ENCODE measurements at places on chromosomes 3 and 15. TPM values are rescaled to one million over a fixed set of nuclear protein-coding genes. Genes with fewer than 3 reads are reported as not detected.

- H3K27me3 ChIP-seq: no peaks in the 10 kb centered on the region
- H3K27ac ChIP-seq: no peak within 1 kb of the TSS
- DNase-seq: no peak
- no peaks in the 10 kb centered on the region for H3K4me1 ChIP-seq
These were observed at the start of gene PLA2G4B for GRCh38 chr15:41838400-41838897. PLA2G4B (plus strand) TSS chr15:41838847; CDS start chr15:41838914, 67 bp downstream.

DNA sequence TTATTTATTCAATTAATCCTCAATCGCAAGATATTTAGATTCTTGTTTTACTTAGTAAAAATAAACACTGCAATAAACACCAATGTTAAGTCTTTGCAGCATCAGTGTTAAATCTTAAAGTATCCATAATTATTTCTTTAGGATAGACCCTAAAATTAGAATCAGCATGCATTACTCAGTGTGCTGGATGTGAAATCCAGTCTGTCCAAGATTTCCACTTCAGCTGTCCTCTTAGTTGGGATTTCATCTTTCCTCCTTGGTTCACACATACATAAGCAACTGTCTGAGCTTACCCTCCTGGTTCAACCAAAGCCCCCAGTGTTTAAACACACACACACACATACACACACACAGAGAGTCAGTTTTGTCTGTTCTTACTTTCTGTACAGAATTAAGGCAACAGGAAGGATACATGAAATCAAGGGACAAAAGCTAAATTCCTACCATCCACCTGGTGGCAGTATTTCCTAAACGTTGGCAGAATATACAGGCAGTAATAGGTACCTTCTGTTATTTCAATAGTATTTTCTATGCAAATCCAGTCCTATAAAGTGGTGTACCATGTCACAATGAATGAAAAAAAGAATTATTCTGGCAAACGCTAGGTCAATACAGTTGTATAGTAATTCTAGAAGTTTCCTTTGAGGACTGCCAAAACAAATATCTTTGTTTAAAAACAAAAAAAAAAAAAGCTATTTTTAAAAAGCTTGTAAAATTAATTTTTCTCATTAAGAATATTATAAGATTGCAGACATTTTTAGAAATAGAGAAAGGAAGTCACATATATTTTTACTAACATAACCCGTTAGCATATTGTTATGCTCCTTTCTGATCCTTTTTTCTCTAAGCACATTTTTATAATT lies 27.3 kb upstream of the DMXL2 start:
- no peak overlapping the region for H3K27ac ChIP-seq
- H3K36me3 ChIP-seq: no peaks in the 10 kb centered on the region

DNA sequence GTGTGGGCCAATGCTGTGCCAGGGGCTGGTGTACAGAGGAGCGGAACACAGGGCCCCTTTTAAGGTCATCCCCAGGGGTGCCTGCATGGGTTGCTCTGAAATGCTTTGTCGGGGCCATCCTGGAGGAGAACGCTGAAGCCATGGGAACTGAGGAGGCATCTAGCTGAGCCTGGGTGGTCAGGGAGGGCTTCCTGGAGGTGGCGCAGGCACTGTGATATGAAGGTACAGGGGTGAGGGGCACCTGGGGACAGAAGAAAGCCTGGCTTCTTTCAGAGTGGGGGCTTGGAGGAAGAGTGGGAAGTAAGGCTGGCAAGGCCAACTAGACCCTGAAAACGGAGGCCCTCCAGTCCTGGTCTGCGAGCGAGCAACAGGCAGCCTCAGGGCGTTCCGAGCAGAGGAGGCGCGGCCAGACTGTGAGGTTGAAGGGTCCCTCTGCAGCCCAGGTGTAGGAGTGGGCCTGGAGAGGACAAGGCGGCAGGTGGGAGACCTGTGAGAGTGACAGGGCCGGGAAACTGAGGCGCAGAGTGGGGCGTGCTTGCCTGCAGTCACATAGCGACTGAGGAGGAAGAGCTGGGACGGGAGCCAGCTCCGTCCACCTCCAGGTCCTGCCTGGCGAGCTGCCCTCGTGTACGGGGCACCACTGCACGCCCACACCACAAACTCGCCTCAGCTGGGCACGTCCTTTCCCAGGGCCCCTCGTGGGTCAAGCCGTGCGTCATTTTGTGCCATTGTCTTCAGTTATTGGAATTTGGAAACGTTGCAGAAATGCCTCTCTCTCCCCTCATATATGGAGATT lies 4.1 kb downstream of the FBLN2 start:
- peaks cover 9% of the 10 kb centered on the region for H3K27me3 ChIP-seq
- no peaks in the 10 kb centered on the region for H3K4me1 ChIP-seq
- H3K4me3 ChIP-seq: no peak overlapping the region
- no peak for DNase-seq
- no peak overlapping the region for H3K27ac ChIP-seq

- H3K36me3 ChIP-seq: no peaks in the 10 kb centered on the region
- H3K27ac ChIP-seq: peak overlapping the region; percentile 11
- H3K4me1 ChIP-seq: peaks cover 21% of the 10 kb centered on the region
- DNase-seq: peak; percentile 82
- no peak overlapping the region for H3K4me3 ChIP-seq
- no peaks in the 10 kb centered on the region for H3K27me3 ChIP-seq
These were observed 61.0 kb downstream of the OCA2 start for GRCh38 chr15:28037969-28038590.

DNA sequence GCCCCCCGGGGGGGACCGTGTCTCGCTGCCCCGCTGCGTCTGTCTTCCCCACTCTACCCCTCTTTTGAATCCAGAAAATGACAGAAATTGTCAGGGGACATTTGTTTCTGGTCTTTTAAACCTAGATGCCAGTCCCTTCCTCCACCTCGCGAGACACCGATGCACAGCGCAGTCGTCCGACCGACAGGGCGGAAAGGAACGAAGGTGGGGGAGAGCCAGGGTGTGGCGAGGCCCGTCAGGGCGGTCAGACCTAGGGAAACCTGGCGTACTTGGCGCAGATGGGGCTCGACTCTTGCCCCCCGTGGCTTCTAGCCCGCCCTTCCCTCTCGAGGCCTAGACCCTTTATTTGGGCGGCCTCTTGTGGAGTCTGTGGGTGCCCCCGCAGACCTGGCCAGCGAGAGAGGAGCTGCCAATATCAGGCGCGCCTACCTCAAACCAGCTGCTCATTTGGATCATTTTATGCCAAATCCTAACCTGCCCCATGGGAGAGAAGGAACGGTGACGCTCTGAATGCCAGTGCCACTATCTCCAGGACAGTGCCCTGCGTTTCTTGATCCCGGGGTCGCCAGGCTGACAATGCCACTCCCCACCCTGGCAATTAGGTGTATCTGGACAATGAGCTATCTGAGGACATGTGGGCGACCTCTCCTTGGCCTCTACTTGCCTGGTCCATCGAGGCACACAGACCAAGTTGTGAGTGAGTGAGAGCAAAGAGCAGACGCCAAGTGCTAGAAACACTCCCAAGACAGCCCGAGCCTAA lies 500 bp upstream of the RAB6B start:
- no peak for DNase-seq
- no peak overlapping the region for H3K27ac ChIP-seq
- H3K4me3 ChIP-seq: peak overlapping the region; percentile 60
- no peaks in the 10 kb centered on the region for H3K36me3 ChIP-seq
- peaks cover 7% of the 10 kb centered on the region for H3K27me3 ChIP-seq
- H3K4me1 ChIP-seq: no peaks in the 10 kb centered on the region

DNA sequence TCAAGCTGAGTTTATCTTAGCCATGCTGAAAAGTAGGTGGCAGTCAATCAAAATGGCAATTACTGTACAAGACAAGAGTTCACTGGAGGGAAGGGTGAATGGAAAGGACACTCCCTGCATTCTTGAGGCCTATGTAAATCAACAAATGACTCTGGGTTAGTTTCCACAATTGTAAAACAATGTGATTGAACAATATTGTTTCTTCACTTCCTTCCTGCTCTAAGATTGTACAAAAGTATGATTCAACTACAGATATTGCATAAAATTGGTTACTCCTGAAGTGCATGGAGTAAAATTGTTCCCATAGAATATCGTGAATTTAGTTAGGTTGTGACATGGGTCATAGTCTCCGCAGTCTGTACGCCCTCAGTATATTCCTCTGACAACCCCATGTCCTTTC lies 277.6 kb downstream of the LPP start:
- no peak overlapping the region for H3K27ac ChIP-seq
- no peak overlapping the region for H3K4me3 ChIP-seq
- H3K27me3 ChIP-seq: no peaks in the 10 kb centered on the region
- H3K36me3 ChIP-seq: no peaks in the 10 kb centered on the region

GRCh38 chr3:124676236-124676635 lies 54.0 kb upstream of the UMPS start:
- no peaks in the 10 kb centered on the region for H3K4me1 ChIP-seq
- DNase-seq: no peak
- peaks cover 10% of the 10 kb centered on the region for H3K36me3 ChIP-seq
- H3K4me3 ChIP-seq: no peak overlapping the region

- H3K27me3 ChIP-seq: no peaks in the 10 kb centered on the region
- H3K4me3 ChIP-seq: no peak overlapping the region
- DNase-seq: no peak
- no peaks in the 10 kb centered on the region for H3K4me1 ChIP-seq
- H3K27ac ChIP-seq: no peak overlapping the region
- H3K36me3 ChIP-seq: no peaks in the 10 kb centered on the region
These were observed 172.7 kb upstream of the TP63 start for GRCh38 chr3:189458528-189458927.

GRCh38 chr3:15932348-15933300 lies 134.8 kb upstream of the ANKRD28 start:
- no peak for DNase-seq
- H3K4me1 ChIP-seq: no peaks in the 10 kb centered on the region
- H3K27ac ChIP-seq: no peak overlapping the region
- no peaks in the 10 kb centered on the region for H3K36me3 ChIP-seq
- no peaks in the 10 kb centered on the region for H3K27me3 ChIP-seq

DNA sequence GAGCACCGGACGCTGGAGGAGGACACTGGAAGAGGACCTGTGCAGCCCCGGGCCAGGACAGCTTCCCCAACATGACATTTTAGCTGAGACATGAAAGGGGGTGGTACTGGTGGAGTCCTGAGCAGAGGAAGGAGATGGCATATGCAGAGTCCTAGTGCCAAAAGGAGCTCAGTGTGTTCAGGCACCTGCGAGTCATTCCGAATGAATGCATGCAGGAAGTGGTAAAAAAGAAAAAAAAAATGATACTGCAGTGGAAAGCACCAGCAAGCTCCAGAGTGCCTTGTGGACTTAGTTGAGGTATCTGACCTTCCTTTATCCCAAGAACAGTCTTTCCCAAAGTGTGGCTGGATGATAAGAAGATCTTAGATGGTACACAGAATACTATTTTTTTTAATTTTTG lies 6.6 kb upstream of the ZNF148 start:
- peaks cover 76% of the 10 kb centered on the region for H3K4me1 ChIP-seq
- H3K4me3 ChIP-seq: no peak overlapping the region
- no peak for DNase-seq
- no peaks in the 10 kb centered on the region for H3K36me3 ChIP-seq

PDCD7 gene
- total RNA-seq: 15.8 TPM

ZPLD1 gene
- total RNA-seq: not detected

DPPA4 gene
- not detected for total RNA-seq

All from HepG2 (cell line).